Tibial nerve (tissue), 4 donors: ENCODE measurements at places on chromosomes 12 and 14. TPM values are rescaled to one million over a fixed set of nuclear protein-coding genes. Genes with fewer than 3 reads are reported as not detected.

DNA sequence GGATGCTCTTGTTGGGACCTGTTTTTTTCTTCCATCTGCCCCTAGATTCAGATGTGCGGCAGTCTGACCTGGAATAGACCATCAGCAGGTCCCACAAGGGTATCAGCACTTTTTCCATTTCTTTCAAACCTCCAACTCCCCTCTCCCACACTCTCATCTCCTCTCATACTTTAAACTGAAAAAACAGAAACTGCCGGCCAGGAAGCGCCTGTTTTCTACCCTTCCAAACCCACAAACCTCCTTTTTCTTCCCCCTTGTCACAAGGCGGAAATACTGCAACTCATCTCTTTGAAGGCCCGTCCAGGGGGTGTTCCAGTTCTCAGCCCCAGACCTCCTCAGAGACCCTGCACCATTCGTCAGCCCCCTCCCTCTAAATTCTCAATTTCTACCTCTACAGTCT lies 62.5 kb upstream of the FKBP4 start:
- H3K27me3 ChIP-seq, result no peaks in the 10 kb centered on the region
- DNase-seq, result no peak
- H3K4me3 ChIP-seq, result no peak overlapping the region
- H3K4me1 ChIP-seq, result no peaks in the 10 kb centered on the region
- H3K27ac ChIP-seq, result no peak overlapping the region
- no peaks in the 10 kb centered on the region for H3K36me3 ChIP-seq

DNA sequence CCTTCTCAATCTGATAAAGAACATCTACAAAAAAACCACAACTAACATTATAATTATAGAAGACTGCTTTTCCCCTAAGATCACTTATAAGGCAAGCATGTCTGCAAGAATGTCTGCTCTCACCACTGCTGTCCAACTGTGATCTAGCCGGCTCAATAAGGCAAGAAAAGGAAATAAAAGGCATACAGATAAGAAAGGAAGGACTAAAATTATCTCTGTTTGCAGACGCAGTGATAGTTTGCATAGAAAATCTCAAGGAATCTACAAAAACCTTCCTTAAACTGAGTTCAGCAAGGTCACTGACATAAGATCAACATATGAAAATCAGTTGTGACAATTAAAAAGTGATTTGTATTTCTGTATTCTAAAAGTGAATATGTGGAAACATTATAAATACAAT lies 138.0 kb upstream of the EGLN3 start:
- H3K27me3 ChIP-seq, result no peaks in the 10 kb centered on the region
- H3K27ac ChIP-seq, result no peak overlapping the region
- no peaks in the 10 kb centered on the region for H3K4me1 ChIP-seq
- DNase-seq, result no peak
- H3K4me3 ChIP-seq, result no peak overlapping the region
- no peaks in the 10 kb centered on the region for H3K36me3 ChIP-seq

DNA sequence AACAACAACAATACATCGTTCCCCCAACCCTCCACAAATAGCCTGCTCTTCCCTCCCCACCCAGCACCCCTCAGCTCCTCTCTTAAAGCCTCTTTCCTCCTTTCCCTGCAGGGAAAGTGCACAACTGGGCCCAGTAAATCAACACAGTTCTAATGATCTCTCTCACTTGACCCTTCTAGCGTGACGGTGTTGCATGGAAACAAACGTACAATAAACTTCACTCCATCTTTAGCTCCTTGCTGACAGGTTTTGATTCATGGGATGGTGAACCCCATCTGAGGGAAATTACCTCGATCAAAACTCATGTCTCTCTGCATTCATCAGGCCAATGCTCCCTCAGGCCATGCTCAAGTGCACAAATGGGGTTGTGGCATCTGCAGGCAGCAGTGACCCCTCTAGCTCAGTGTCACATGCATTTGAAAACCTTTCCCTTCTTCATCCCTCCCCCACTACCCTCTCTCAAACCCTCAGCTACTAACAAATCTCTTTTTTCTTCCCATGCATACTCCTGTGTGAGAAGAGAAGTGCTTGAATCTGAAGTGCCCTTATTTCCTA lies 22.9 kb downstream of the GDF11 start:
- H3K27ac ChIP-seq, result no peak overlapping the region
- no peaks in the 10 kb centered on the region for H3K27me3 ChIP-seq
- H3K4me3 ChIP-seq, result no peak overlapping the region
- H3K4me1 ChIP-seq, result no peaks in the 10 kb centered on the region

DNA sequence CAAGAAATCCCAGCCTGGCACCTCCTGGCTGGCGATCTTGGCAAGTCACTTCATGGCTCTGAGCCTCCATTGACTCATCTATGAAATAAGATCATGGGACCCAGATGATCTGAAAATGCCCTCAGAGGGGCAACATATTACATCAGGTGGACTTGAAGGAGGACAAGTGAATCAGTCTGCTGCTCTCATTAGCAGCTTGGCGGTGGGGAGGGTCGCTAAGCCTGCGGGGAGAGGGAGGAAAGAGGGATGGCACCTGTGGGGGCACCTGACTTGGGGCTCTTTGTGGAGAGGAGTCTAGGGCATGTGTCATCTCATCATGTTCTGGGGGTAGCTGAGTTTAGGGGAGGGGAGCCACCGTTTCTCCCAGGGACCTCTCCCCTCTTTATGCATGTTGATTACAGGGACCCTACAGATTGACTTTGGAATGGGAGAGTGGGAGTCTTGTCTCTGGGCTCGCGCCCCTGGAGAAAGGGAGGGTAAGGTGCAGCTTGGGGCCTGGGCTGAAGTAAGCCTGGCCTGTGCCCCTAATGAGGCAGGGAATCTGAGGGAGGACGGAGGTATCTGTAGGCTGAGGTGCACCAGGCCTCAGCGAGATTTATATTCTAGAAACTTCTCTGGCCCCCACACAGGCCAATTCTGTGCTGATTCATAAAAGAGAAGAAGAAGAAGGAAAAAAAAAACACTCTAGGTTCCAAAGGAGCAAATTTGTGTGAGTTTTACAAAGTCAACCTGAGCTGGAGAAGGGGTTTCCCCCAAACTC lies 29.3 kb upstream of the BATF start:
- H3K4me1 ChIP-seq, result no peaks in the 10 kb centered on the region
- H3K27ac ChIP-seq, result no peak overlapping the region
- no peaks in the 10 kb centered on the region for H3K27me3 ChIP-seq
- H3K4me3 ChIP-seq, result no peak overlapping the region
- H3K36me3 ChIP-seq, result no peaks in the 10 kb centered on the region

- no peaks in the 10 kb centered on the region for H3K36me3 ChIP-seq
- H3K4me1 ChIP-seq, result no peaks in the 10 kb centered on the region
- H3K27ac ChIP-seq, result no peak overlapping the region
- H3K4me3 ChIP-seq, result no peak overlapping the region
Observed at GRCh38 chr12:131699434-131699833, 11.5 kb upstream of the SFSWAP start.

DNA sequence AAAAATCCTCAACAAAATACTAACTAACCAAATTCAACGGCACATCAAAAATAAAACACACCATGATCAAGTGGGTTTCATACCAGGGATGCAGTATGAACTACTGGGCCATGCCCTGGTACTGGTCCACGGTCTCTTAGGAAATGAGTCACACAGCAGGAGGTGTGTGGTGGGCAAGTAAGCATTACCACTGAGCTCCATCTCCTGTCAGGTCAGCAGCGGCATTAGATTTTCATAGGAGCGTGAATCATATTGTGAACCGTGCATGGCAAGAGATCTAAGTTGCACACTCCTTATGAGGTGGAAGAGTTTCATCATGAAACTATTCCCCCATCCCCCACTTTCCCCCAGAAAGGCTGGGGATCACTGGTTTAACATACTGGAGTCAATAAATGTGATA lies 6.7 kb upstream of the LGR5 start:
- H3K4me3 ChIP-seq, result no peak overlapping the region
- no peak overlapping the region for H3K27ac ChIP-seq
- no peak for DNase-seq
- H3K4me1 ChIP-seq, result no peaks in the 10 kb centered on the region
- H3K27me3 ChIP-seq, result no peaks in the 10 kb centered on the region

DNA sequence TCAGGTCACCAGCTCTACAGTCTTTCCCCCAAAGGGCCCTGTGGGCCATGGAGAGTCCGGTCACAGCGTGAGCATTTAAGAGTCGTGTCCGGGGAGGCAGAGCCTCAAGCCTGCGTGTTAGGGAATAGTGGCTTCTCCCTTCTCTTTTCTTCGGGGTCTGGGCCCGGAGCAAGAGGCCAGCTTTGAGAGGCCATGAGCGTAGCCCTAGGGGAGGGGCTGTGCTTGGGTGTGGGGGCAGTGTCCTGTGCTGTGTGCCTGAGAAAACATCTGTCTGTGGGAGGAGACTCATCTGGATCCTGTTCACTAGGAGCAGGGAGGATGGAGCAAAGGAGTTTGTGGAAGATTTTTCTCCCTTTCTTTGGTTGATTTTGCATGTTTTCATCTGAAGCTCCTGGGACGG lies 5.3 kb downstream of the LRP1-AS start:
- H3K27me3 ChIP-seq, result no peaks in the 10 kb centered on the region
- DNase-seq, result no peak
- H3K4me1 ChIP-seq, result peaks cover 50% of the 10 kb centered on the region
- H3K4me3 ChIP-seq, result no peak overlapping the region

DNA sequence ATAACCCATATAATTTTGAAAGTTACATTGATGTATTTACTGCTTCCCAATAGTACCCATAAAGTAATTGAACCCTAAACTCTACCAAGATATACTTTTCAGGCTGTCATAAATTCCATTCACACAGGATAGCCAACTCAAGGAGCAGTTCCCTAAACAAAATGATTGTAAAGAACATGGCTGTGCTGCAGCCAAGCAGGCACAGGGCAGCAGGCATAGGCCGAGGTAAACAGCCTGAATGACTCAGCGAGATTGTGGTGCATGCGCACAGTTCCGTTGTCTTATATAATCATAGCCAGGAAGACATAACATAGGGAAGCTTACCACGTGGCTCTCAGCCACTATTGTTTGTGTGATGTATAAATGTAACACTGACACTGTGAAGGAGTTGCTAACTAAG lies 344.9 kb downstream of the FSCB start:
- H3K4me3 ChIP-seq, result no peak overlapping the region
- no peaks in the 10 kb centered on the region for H3K36me3 ChIP-seq
- no peak for DNase-seq
- H3K27me3 ChIP-seq, result no peaks in the 10 kb centered on the region
- no peak overlapping the region for H3K27ac ChIP-seq

DNA sequence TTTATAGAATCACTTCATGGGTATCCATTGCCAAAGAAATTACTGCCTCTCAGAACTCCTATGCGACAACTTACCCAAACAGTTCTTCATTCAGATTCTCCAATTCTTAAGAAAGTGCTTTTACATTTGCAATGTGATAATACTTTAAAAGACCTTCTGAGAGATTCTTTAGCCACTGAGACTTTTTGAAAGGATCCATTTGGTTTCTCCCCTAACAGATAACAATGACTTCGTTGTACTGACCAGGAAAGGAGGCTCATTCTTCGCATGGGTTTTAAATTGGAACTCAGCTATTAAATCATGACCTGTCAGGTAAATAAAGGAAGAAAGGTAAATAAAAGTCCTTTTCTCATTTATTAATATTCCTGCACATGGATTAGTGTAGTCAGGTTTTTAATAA lies 14.8 kb downstream of the ITPR2 start:
- H3K4me3 ChIP-seq, result no peak overlapping the region
- H3K27me3 ChIP-seq, result no peaks in the 10 kb centered on the region
- no peak overlapping the region for H3K27ac ChIP-seq
- H3K4me1 ChIP-seq, result no peaks in the 10 kb centered on the region

- H3K27me3 ChIP-seq, result no peaks in the 10 kb centered on the region
- DNase-seq, result no peak
- peaks cover 43% of the 10 kb centered on the region for H3K4me1 ChIP-seq
- H3K4me3 ChIP-seq, result no peak overlapping the region
- peak overlapping the region; percentile 80 for H3K27ac ChIP-seq
- no peaks in the 10 kb centered on the region for H3K36me3 ChIP-seq
Observed at GRCh38 chr14:68308726-68309520, 483.9 kb downstream of the ZFP36L1 start.

DNA sequence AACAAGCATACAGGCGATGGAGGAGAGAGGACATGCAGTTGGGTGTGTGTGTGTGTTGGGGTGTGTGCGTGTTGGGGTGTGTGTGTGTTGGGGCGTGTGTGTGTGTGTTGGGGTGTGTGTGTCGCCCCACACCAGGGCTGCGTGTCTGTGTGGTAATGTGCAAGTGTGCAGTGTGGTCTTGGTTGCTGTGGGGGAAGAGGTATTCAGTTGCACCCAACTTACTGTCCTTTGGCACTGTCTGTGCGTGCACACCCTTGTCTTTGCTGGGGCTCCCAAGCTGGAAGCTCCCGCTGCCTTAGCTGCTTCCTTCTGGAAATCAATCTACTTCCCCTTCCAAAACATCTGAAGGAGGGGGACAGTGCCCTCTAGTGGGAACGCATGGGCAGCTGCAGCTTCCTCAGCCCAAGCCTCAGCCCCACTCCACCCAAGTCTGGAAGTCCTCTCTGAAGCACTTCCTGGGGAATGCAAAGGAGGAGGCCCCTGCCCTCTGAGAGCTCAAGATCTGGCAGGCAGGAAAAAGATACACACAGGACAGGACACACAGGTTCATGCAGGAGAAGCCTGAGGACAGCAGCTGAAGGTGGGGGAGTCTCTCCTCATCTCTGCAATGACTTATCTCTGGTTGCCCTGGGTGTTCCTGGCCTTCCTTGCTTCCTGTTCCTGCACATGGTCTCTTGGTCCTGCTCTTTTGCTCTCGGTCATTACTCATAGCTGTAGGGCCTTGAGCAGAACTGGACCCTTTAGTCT lies 13.1 kb downstream of the ASIC1 start:
- no peaks in the 10 kb centered on the region for H3K27me3 ChIP-seq
- no peaks in the 10 kb centered on the region for H3K36me3 ChIP-seq
- H3K4me3 ChIP-seq, result no peak overlapping the region

DNA sequence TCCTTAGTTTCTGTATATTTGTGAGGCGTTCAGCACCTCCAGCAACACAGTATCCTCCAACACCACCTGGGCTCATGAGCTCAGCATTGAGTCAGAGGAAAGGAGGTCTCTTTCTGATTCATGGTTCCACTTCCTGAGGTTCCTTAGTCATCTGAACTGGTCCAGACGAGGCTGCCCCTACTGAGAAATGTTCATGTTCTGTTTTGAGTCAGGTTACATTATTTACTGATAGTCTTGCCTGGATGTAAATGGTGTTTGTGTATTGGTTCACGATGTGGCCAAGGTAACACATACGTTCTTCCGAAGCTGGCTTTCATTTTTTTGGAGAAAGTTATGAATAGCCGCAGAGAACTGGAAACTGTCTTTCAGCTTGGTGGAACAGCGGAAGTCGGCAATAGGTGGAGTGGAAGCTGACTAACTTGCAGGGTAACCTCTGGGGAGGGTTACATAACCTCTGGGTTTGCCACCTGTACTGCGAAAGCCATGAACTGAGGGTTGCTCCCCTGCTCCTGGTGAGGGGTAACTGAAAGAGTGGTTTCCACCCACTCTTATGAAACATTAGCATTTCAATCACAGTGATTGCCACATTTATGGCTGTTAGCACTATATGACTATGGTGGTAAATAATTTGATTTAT lies 42.2 kb upstream of the MANSC4 start:
- no peaks in the 10 kb centered on the region for H3K27me3 ChIP-seq
- H3K36me3 ChIP-seq, result no peaks in the 10 kb centered on the region
- H3K4me1 ChIP-seq, result no peaks in the 10 kb centered on the region
- no peak overlapping the region for H3K4me3 ChIP-seq

- H3K27ac ChIP-seq, result no peak overlapping the region
- H3K4me1 ChIP-seq, result no peaks in the 10 kb centered on the region
- H3K4me3 ChIP-seq, result no peak overlapping the region
- no peak for DNase-seq
Observed at GRCh38 chr14:19974844-19975243, 547 bp upstream of the OR4K15 start.

CMAS gene
- 21.3 TPM for total RNA-seq

NOXRED1 gene
- total RNA-seq, result not detected
